Choroid plexus epithelial cell (primary cell): ENCODE measurements at places on chromosomes 1 and 21.
A peak's percentile ranks its signal among the peaks of the same experiment; 100 is the strongest.

DNA sequence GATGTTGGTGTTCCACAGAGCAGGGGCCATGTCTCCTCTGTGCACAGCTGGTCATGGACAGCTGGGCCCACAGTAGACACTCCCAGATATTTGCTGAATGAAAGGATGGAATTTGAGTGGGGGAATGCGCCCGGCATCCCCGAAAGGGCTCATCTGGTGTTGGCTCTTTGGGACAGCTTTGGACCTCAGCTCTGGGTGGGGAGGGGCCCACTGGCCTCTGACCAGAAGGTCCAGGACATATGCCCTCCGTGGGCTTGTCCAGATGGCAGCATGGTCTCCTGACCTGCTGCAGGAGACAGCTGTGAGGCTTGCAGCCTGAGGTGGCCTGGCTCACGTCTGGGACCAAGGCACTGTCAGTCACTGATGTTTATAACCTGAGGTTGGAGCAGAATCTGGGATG is 160.4 kb upstream of the AJAP1 start:
- DNase-seq, result no peak

GRCh38 chr1:153773096-153773921 is 1.9 kb upstream of the SLC27A3 start:
- no peak for DNase-seq

DNA sequence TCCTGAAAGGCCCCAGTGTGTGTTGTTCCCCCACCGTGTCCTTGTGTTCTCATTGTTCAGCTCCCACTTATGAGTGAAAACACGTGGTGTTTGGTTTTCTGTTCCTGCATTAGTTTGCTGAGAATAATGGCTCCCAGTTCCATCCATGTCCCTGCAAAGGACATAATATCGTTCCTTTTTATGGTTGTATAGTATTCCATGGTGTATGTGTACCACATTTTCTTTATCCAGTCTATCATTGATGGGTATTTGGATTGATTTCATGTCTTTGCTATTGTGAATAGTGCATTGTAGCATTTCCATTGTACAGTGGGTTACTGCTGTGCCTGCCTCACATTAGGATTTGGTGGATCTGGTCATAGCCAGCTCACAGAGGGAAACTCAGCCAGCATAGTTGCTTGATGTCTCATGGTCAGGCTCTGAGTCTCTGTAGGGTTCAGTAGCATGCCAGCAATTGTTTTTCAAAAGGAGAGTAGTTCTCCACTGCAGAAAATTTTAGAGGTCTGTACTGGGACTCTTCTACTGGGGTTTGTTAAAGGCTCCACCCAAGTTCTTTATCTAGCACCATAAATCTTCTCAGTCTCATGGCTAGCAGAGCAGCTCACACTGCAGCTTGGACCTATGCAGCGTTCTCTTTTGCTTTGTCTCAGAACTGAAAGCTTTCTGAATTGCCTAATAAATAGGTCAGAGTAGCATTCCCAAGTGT is 41.0 kb downstream of the RUNX3 start:
- peak; percentile 39 for DNase-seq

GRCh38 chr1:166603296-166603695 is 236.0 kb upstream of the POGK start:
- DNase-seq, result no peak

- no peak for DNase-seq
Measured at GRCh38 chr1:222057162-222057561, 315.3 kb upstream of the DUSP10 start.

GRCh38 chr1:150021191-150021694 is 10.7 kb upstream of the OTUD7B start:
- DNase-seq, result no peak

DNA sequence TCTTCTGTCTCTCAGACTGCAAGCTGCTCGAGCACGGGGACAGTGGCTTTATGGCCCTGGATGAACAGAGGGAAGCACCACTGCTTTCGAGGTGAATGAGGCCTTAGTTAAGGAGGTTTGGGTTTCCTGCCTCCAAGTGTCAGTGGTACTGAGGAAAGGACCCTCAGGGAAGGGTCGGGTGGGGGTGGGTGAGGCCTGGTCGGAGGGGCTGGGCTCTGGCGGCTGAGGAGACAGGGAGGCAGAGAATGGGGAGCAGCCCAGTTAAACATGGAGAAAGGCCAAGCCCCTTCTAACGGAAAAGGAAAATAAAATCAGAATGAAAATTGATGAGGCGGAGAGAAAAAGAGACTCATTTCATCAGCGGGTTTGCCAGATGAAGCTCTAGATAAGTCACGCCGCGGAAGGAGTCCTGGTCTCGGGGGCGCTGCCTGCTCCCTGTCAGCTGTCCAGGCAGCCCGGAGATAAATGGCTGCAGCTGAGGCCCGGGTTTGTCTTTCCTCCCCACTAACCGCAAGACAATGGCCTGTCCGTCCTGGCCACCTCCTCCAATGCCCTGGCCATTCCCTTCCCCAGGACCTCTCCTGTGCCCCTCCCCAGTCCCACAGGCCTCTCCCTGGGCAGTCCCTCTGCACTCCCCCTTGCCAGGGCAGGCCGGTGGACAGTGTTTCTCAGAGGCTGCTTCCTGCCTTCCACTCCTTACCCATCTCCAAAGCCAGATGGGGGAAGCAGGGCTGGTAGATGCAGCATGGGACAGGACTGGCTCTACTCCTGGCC is 55.2 kb downstream of the LRRN2 start:
- DNase-seq, result no peak

GRCh38 chr1:172135978-172136610 is 284.4 kb upstream of the C1orf105 start:
- peak; percentile 88 for DNase-seq
